Nephron progenitor cell (in vitro differentiated cells): ENCODE measurements at places on chromosomes 1 and 21.

GRCh38 chr1:96425382-96426129 is 296.0 kb upstream of the PTBP2 start:
- H3K4me1 ChIP-seq = peaks cover 4% of the 10 kb centered on the region
- H3K27me3 ChIP-seq = no peaks in the 10 kb centered on the region
- H3K4me3 ChIP-seq = no peak overlapping the region
- H3K27ac ChIP-seq = peak overlapping the region; percentile 71
- H3K36me3 ChIP-seq = no peaks in the 10 kb centered on the region

- H3K36me3 ChIP-seq = no peaks in the 10 kb centered on the region
- H3K27ac ChIP-seq = no peak overlapping the region
Measured at GRCh38 chr1:97348599-97349265, 572.1 kb downstream of the DPYD start.

DNA sequence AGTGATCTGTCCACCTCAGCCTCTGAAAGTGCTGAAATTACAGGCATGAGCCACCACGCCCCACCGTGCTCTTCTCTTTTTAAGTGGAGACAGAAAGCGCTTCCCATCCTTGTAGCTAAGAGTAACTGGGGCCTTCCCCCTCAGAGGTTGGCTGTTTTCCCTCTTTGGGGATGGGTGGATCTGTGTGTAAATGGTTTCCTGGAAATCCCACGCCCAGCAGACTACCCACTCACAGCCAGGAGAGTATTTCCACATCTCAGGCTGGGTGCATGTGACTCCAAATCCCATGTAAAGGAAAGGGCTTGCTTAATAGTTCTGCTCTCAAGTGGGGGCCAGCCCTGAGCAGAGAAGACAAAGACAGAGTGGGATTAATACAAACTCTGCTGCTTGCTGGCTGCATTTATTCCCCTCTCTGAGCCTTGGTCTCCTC is 19.6 kb upstream of the TCEA3 start:
- no peak overlapping the region for H3K27ac ChIP-seq
- H3K36me3 ChIP-seq = peaks cover 30% of the 10 kb centered on the region
- no peak for DNase-seq
- no peaks in the 10 kb centered on the region for H3K4me1 ChIP-seq
- no peaks in the 10 kb centered on the region for H3K27me3 ChIP-seq

- no peak overlapping the region for H3K27ac ChIP-seq
- DNase-seq = no peak
- peaks cover 3% of the 10 kb centered on the region for H3K27me3 ChIP-seq
- H3K4me1 ChIP-seq = peaks cover 75% of the 10 kb centered on the region
- H3K4me3 ChIP-seq = no peak overlapping the region
- H3K36me3 ChIP-seq = peaks cover 24% of the 10 kb centered on the region
Measured at GRCh38 chr1:26293911-26294463, 12.4 kb downstream of the UBXN11 start.

- H3K36me3 ChIP-seq = no peaks in the 10 kb centered on the region
- H3K4me3 ChIP-seq = peak overlapping the region; percentile 70
- DNase-seq = no peak
- peaks cover 100% of the 10 kb centered on the region for H3K27me3 ChIP-seq
Measured at GRCh38 chr1:75134647-75135572, 722 bp downstream of the LHX8 start.

- peaks cover 11% of the 10 kb centered on the region for H3K4me1 ChIP-seq
- H3K27me3 ChIP-seq = no peaks in the 10 kb centered on the region
- no peak overlapping the region for H3K4me3 ChIP-seq
- H3K27ac ChIP-seq = no peak overlapping the region
- H3K36me3 ChIP-seq = no peaks in the 10 kb centered on the region
- DNase-seq = no peak
Measured at GRCh38 chr1:99018313-99018712, 13.7 kb upstream of the PLPPR5 start.

- H3K27ac ChIP-seq = no peak overlapping the region
- DNase-seq = no peak
- no peaks in the 10 kb centered on the region for H3K4me1 ChIP-seq
- H3K36me3 ChIP-seq = peaks cover 42% of the 10 kb centered on the region
Measured at GRCh38 chr1:93255222-93256079, 74.9 kb downstream of the CCDC18 start.

GRCh38 chr1:51565009-51565408 is 45.9 kb upstream of the EPS15 start:
- no peaks in the 10 kb centered on the region for H3K4me1 ChIP-seq
- no peaks in the 10 kb centered on the region for H3K36me3 ChIP-seq
- DNase-seq = no peak
- H3K4me3 ChIP-seq = no peak overlapping the region

DNA sequence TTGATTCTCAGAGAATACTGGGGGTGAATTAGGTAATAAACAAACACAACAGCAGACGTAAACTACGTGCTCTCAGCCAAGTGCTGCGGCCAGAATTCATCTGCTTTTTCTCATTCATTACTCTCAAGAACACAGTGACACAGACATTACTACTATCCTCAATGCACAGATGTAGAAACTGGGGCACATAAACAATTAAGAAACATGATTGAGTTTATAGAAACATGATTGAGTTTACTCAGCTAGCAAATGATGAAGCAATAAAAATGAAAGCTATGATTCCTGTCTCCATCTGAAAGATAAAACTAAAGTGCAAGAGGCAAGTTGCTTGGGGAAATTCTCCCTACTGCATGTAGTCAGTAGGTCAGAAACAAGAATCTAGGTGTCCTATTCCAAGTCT is 140.5 kb downstream of the IFI44 start:
- no peak overlapping the region for H3K4me3 ChIP-seq
- no peaks in the 10 kb centered on the region for H3K27me3 ChIP-seq
- no peak overlapping the region for H3K27ac ChIP-seq
- DNase-seq = no peak

- no peaks in the 10 kb centered on the region for H3K36me3 ChIP-seq
- peaks cover 25% of the 10 kb centered on the region for H3K4me1 ChIP-seq
- H3K4me3 ChIP-seq = no peak overlapping the region
Measured at GRCh38 chr1:210792250-210793102, 341.5 kb downstream of the KCNH1 start.

- no peaks in the 10 kb centered on the region for H3K27me3 ChIP-seq
- H3K4me1 ChIP-seq = peaks cover 40% of the 10 kb centered on the region
- H3K4me3 ChIP-seq = no peak overlapping the region
- peaks cover 32% of the 10 kb centered on the region for H3K36me3 ChIP-seq
- peak overlapping the region; percentile 28 for H3K27ac ChIP-seq
- no peak for DNase-seq
Measured at GRCh38 chr1:156775799-156776198, 8.5 kb downstream of the PRCC start.

GRCh38 chr21:31482460-31482859 is 138.4 kb upstream of the TIAM1 start:
- H3K27ac ChIP-seq = no peak overlapping the region
- no peak for DNase-seq
- no peak overlapping the region for H3K4me3 ChIP-seq
